PC-9 (cell line): ENCODE measurements at places on chromosomes 2 and 18.

GRCh38 chr2:46310446-46310845 lies 13.2 kb downstream of the EPAS1 start:
- no peak for DNase-seq

DNA sequence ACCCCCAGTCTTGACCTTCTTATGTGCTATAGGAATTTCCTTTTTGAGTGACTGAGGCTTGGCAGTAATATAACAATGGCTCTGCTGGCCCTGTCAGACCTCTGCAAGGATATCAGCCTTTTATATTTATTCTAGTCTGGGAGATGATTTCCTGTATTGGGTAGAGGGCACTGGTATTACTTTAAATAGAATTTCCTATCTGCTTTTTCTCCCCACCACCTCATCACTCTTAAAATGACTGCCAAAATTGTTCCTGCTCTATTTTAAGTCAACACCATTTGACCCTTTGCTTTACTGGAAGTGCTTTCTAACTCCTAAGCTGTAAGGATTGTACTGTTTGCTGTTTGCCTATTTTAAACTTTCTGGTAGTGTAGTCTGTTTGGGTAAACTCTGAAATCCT lies 658.4 kb upstream of the FSHR start:
- DNase-seq = no peak

- DNase-seq = no peak
These were observed 800 bp downstream of the RPRM start for GRCh38 chr2:153477636-153478288.

GRCh38 chr2:220959391-220959802 lies 612.7 kb downstream of the EPHA4 start:
- no peak for DNase-seq

GRCh38 chr18:13136056-13136903 lies 82.3 kb upstream of the LDLRAD4 start:
- no peak for DNase-seq

- DNase-seq = peak; percentile 20
These were observed 725 bp downstream of the SLC66A2 start for GRCh38 chr18:79950515-79951341.

GRCh38 chr2:176473177-176473576 lies 203.9 kb downstream of the MTX2 start:
- DNase-seq = no peak

GRCh38 chr2:95317665-95318425 lies 20.7 kb downstream of the KCNIP3 start:
- peak; percentile 55 for DNase-seq

DNA sequence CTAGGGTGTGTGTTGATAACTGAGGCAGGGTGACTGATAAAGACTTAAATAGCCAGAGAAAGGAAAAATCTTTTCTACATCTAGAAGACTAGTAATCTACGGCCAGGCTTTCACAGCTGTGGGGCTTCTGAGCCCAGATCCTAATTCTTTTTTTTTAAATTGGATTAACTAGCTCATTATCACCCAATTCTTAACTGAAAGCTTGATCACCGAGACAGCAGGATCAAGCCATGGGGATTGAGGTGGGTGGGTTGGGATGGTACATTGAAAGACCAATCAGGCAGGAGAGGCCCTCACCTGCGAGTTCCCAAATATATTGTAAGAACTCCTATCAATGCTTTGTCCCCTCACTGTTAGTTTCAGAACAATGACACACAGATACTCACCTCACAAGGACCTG lies 20.0 kb upstream of the NFE2L2 start:
- DNase-seq = no peak

DNA sequence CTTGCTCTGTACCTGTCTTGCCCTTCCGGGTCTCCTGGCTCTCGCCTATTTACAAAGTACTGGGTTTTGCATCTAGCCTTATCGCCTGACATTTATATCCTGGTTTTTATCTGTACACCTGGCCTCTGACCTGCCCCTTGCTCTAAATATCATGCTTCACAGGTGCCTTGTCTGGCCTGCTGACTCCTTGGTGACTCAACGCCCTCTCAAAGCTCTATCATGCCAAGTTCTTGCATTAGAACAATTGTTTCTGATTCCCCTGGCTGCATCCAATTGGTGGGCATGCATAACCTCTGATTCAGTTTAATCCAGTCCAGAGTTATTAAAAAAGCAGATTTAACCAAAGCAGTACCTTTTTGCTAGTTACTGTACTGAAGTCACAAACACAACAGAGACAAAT lies 113.9 kb upstream of the CCDC68 start:
- DNase-seq = no peak

DNA sequence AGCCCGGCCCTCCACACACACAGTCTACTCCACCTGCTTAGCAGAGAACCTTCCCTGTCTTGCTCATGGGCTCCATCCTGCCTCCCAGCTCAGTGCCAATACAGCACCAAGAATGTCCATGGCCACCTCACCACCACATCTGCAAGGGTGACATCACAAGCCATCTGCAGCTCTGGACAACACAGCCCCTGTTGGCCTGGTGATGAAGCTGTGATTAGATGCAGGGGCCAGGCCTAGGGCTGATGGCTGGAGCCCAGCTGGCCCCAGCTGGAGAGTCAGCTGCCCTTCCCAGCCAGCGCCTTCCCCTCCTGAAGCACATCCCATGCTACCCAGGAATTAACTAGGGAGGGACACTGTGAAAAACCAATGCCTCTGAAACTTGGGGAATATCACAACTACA lies 91.1 kb downstream of the TTC32 start:
- no peak for DNase-seq

GRCh38 chr18:10754128-10754527 lies 228.3 kb downstream of the NAPG start:
- DNase-seq = no peak

DNA sequence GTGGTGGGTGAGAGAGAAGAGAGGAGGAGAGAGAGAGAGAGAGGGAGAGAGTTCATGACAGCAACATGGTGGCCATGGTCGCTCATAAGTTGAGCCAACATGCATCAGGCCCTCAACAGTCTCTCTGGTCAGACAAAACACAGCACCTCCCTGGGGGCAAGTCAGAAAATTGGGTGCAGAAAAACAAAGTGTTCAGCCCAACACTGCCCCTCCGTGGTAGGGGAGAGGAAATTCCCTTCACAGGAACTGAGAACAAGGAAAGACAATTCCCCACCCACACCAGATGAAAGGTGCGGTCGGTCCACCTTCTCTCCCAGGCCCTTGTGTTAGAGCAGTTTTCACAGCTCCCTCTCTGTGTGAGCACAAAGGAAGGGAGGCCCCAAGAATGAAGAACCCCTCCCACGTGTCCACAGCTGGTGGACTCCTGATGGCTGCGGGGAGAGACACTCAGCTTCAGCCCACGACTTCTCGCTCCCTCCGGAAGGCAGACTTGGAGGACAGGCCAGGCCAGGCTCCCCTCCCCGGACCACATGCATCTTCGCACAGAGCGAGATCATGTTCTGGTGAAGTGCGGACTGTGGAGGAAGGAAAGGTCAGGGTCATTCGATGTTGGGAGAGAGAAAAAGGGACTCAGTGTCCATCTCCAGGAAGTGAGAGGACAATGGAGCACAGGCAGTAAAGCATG lies 181.7 kb downstream of the ANAPC1 start:
- peak; percentile 56 for DNase-seq
